ENCODE measurements at places on chromosomes 7 and 10. TPM values are rescaled to one million over a fixed set of nuclear protein-coding genes. Genes with fewer than 3 reads are reported as not detected.

The ZNF786 gene
- total RNA-seq = 3.9 TPM

The C7orf33 gene
- not detected for total RNA-seq

The CNPY1 gene
- not detected for total RNA-seq

The HGF gene
- total RNA-seq = 10.5 TPM

The FMC1 gene
- 28.3 TPM for total RNA-seq

The UCMA gene
- not detected for total RNA-seq

The SPAM1 gene
- total RNA-seq = not detected

The NACAD gene
- total RNA-seq = 8.9 TPM

The SFXN3 gene
- 57.1 TPM for total RNA-seq

The ICA1 gene
- total RNA-seq = 8.2 TPM

The PLEKHS1 gene
- total RNA-seq = not detected

The TSPAN12 gene
- 47.7 TPM for total RNA-seq

The RELN gene
- total RNA-seq = 5.0 TPM

Measured in sigmoid colon (tissue), 7 donors.